ENCODE measurements at places on chromosomes 2 and 18.
A peak's percentile ranks its signal among the peaks of the same experiment; 100 is the strongest.

DNA sequence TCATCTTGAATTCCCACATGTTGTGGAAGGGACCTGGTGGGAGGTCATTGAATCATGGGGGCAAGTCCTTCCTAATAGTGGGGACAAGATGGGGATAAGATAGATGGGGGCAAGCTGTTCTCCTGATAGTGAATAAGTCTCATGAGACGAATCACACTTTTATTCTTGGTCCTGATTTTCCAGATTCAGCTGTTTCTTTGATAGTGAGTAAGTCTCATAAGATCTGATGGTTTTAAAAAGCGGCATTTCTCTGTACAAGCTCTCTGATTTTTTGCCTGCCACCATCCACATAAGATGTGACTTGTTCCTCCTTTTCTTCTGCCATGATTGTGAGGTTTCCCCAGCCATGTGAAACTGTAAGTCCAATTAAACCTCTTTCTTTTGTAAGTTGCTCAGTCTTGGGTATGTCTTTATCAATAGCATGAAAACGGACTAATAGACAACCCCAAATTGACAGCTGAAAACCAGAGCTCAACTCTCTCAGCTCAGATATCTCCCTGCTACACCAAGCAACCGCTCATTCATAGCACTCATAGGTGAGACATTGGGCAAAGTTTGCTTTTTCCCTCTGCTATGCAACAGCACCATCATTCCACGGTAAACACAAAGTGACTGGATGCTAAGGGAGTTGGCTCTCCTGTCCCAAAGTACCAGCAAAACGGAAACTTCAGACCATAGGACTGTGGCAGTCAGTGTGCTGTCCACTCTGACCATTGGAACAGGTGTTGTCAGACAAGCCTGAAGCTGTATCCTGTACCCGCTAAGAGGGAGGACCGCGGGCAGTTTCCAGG lies 44.9 kb upstream of the TBC1D8 start:
- DNase-seq = no peak

- DNase-seq = no peak
Measured at GRCh38 chr2:147017951-147018645, 826.7 kb upstream of the ACVR2A start.

DNA sequence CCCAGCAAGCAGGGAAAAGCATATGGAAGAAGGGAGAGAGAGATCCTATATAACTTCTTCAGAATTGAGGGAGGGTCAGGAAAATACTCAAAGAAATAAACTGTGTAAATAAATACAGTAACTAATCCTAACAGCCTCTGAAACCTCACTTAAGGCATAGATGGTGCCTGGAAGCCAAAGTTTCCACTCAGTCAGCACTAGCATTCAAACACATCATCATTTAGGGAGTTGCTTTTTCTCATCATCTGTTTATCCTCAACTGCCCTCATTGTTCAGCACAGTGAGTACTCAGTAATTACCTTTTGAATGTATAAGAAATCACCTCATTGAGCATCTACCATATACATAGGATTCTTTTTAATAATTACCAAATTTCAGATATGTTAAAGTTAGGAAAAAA lies 262.9 kb downstream of the C1D start:
- no peak for DNase-seq

GRCh38 chr2:203959672-203960071 lies 23.1 kb downstream of the ICOS start:
- no peak for DNase-seq

GRCh38 chr2:3596901-3597417 lies 2.0 kb downstream of the COLEC11 start:
- DNase-seq = no peak

DNA sequence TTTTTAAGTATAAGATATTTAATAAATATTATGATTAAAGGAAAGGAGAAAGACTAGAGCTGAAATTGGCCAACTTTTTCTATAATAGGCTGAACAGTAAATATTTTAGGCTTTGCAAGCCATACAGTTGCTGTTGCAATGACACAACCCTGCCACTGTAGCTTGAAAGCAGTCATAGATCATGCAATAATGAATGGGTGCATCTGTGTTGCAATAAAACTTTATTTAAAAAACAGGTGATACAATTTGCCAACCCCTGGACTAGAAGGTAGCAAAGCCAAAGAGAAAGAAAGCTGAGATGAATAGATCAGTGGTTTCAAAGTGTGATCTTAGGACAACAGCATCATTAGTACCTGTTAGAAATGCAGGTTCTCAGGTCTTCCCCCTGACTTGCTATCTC lies 219.1 kb downstream of the SETBP1 start:
- DNase-seq = no peak

DNA sequence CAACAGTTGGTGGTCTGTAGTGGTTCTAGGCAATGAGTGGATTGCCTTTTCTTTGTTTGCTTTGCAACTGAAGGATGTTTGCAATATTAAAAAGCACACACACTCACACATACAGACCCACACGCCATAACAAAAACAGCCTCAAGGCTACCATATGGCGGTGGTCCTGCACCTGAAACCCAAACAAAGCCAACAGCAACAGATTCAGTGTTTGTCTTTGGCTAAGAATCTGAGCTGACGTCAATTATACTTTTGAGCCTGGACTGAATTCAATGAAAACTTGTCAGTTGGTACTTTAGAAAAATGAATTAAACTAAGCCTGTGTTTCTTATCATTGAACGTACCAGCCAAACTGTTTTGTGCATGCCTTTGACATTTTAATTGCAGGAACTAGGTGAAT lies 65.0 kb upstream of the NYAP2 start:
- DNase-seq = no peak

DNA sequence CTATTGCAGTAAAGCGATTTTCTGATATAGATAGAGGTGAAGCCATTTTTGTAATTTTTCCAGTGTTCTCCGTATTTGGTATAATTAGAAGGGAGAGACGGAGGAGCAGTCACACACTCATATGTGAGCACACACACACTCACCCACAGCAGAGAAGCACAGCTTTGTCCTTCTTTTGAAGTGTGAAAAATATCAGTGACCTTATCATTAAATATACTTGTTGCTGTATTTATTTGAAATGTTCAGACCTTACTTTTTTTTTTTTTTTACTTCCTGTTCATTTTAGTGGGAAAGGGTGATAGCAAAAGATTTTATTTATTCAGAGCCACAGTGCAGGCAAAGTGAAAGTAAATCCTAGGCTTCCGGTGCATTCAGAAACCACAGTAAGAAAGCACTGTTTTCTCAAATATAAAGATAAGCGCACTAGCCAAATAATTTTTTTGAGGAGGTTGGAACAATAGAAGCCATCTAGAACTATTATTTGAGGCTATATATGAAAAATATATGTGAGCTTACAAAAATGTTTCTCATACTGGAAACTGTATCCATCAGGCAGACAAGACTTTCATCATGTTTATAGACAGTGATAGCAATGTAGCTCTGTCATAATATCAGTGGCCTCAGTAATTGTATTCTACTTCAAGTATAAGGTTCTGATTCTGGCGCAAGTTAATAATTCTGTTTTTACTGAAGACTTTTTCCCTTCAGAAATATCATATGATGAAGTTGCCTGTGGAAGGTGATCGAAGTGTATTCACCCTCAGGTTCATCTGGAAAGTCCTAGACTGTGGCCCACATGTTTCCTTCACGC lies 37.2 kb downstream of the TSHZ1 start:
- no peak for DNase-seq

GRCh38 chr2:36455011-36455410 lies 99.4 kb downstream of the CRIM1 start:
- no peak for DNase-seq

DNA sequence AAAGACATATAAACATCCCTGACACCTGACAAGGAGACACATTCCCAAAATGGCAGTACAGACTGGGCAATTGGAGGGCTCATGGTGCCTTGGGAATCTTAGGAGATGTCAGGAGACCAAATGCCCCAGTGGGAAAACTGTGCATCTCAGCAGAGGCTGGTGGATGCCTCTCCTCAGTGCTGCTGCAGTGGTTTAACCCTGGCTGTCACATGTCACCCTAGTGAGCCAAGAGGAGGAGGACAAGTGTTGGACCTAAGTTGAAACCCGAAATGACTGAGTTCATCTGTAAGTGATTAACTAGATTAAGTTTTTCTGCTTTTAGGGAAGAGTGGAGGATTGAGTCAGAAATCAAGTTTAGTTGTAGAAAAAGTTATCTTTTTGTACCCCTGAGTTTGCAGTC lies 5.2 kb upstream of the NAGK start:
- no peak for DNase-seq

DNA sequence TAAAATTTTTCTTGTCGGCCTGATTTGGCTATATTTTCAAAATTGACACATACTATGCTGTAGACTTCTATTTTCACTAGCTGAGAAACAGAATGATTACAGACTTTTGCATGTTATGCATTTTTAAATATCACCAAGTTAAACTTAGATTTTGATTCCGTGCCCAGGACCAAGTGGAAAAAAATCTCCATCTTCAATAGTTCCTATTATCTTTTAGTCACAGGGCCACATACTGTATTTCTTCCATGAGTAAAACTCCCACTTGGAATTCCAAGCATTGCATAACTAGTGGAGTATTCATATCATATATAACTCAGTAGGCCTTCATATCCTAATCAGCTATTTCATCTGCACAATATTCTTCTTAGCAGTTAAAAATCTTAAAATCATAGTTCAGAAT lies 470.9 kb downstream of the ARHGAP15 start:
- DNase-seq = no peak

DNA sequence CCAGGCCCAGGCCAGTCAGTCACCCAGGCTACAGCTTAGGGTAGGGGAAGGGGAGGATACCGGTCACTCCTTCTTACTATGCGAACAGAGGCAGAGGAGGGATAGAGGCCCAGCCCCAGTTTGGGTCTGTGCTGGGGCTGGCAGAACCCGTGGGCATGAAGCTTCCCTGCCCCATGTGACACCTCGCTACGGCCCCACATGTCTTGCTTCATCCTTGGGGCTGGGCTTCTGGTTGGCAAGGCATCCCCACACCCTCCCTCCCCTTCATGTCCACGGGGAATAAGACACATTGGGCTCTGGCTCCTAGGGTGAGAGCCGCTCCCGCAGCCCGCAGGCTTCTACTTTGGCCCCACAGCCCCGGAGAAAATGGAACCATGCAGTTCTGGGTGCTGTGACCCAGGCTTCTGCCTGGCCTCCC lies 32.4 kb downstream of the HS1BP3 start:
- no peak for DNase-seq

DNA sequence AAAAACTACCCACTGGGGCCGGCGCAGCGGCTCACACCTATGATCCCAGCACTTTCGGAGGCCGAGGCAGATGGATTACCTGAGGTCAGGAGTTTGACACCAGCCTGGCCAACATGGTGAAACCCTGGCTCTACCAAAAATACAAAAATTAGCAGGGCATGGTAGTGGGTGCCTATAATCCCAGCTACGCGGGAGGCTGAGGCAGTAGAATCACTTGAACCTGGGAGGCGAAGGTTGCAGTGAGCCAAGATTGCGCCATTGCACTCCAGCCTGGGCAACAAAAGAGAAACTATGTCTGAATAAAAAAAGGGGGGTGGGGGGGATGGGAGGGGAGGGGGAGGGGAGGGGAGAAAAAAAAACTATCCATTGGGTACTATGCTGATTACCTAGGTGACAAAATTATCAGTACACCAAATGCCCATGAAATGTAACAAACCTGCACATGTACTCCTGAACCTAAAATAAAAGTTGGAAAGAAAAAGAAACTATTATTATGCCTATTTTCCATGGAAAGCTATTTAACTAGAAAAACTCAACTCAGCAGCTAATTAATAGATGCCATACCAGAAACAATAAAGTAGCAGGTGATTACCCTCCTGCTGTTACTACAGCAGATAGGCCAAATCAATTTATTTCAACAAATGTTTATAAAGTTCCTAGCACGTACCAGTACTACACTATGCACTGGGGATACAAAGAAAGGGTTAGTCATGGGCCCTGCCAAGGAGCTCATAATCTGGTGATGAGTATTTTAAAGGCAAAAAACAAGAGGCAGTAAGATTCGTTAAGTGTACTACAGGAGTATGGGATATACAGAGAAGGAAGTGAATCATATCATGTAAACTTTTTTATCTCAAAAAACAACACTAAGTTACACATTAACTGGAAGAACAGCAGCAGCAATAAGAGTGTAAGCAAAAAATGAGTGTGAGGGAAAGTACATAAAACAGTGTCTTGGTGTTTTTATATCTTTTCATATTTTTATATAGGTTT lies 112.8 kb upstream of the SLC39A10 start:
- peak; percentile 52 for DNase-seq

DNA sequence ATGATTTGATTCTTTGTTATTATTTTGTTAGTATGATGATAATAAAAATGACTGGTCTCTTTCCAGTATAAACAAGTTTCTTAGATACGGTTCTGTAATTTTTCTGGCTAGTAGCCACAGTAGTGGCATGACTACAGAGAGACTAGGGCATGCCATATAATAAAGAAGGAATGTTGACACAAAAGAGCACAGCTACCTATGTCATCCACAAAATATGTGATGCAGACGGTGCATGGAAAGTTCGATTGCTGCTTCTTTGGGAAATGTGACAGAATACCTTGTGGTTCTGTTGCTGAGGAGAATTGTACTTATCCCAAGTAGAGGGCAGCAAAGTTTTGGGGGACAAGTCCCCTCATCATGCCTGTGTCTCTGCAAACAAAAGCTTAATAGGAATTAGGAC lies 26.1 kb upstream of the SETBP1 start:
- DNase-seq = no peak

DNA sequence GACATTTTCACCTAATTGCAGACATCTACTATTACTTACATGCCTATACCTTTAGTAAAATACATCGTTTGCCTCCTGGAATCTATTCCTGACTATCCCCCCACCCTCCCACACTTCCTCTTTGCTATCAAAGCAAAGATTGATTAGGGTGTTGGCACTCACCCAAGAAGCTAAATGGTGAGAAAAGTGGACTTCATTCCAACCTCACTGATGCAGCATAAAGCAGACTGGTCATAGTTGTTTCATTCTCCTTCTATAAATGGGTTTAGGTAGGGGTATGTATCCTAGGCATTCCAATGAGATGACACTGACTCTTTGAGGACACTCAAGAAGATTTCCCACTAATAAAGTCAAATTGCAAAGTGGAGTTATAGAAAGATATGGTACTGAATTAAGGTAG lies 97.4 kb downstream of the LRP1B start:
- no peak for DNase-seq

DNA sequence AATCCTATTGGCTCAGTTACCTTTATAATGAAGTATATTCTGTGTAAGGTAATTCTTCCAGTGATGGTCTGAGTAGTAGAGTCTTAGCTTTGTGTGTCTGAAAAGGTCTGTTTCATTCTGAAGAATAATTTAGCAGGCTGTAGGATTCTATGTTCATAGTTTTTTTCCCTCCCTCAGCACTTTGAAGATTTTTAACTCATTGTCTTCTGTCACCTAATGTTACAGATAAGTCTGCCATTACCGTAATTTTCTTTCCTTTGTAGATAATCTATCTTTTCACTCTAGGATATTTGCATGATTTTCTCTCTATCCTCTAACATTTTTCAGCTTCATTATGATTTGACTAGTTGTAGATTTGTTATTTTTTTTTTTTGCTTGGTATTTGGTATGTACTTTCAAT lies 22.7 kb downstream of the INSIG2 start:
- no peak for DNase-seq

All from stimulated activated CD4-positive, alpha-beta T cell treated with anti-CD3 and anti-CD28 coated beads, Interleukin-1b, Interleukin-23, amount 100 ng/mL, for 48 hours (primary cell).